ENCODE measurements at places on chromosomes 7 and 10.

- DNase-seq: no peak
Observed at GRCh38 chr7:140519007-140519399, 39.7 kb upstream of the MKRN1 start.

GRCh38 chr7:23247046-23247602, 549 bp downstream of the GPNMB start:
- no peak for DNase-seq

- no peak for DNase-seq
Observed at GRCh38 chr10:83037653-83038052, 1101.7 kb upstream of the GHITM start.

DNA sequence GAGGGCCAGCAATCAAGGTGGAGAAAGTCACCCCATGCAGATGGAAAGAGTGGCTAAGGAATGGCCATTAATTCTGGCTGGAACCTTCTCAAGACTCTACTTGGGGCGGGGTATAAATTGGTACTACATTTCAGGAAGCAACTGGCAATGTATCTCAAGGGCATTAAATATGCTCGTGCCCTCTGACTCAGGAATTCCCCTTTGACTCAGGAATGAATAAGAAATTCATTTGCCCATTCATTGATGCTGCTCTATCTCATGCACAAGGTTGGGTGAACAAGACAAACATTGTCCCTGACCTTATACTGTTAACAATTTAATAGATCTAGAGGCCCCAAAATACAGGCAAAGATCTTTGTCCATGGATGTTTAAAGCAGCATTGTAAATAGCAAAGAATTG, 188.1 kb downstream of the MYOF start:
- DNase-seq: no peak

- no peak for DNase-seq
Observed at GRCh38 chr7:22400936-22401553, 44.1 kb upstream of the RAPGEF5 start.

DNA sequence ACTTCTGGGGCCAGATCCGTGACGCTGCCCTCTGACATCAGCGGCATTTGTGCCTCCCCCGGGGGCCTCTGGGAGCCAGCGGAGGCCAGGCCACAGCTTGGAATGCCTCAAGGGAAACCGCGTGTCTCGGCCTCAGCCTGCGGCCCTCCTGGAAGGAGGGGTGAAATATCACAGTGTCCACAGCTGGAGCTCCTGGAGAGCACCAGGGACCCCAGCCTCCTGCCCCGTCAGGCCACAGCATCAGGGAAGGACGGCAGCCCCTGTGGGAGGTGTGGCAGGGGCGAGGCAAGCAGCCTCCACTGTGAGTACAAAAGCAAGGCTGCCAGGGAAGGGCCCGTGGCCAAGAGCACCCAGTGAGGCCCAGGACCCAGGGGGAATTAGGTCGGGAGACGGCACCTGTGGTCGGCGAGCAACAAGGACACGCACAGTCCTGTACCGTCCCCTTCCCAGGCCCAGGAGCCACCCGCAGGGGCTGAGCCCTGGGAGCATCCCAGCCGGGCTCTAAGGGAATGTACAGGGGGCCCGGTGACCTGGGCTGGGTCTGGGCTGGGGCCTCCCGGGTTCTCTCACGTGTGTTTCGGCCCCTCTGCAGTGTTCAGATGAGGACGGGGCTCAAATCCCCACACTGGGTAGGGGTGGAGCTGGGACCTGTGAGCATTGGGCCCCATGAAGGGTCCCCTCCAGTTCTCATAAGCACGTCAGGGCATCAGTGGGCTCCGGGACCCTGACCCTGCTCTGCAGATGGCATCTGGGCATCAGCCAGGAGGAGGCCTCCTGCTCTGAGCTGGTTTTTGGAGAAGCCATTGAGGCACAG, 18.7 kb upstream of the KNDC1 start:
- DNase-seq: no peak

- no peak for DNase-seq
Observed at GRCh38 chr7:90384433-90384832, 18.8 kb upstream of the CLDN12 start.
